Breast epithelium (tissue), 4 donors: ENCODE measurements at places on chromosomes 5 and 9. TPM values are rescaled to one million over a fixed set of nuclear protein-coding genes. Genes with fewer than 3 reads are reported as not detected.

The PCSK1 gene
- 0.59 TPM for total RNA-seq

GRCh38 chr9:98873951-98874371 is 66.5 kb downstream of the GALNT12 start:
- DNase-seq: no peak

- no peak for DNase-seq
These were observed 887.1 kb downstream of the MAT2B start for GRCh38 chr5:164392531-164392930.

GRCh38 chr5:115098041-115098702 is 71.5 kb downstream of the TRIM36 start:
- DNase-seq: no peak

The SLC45A2 gene
- not detected for total RNA-seq
